ENCODE measurements at places on chromosomes 3 and 15.
A peak's percentile ranks its signal among the peaks of the same experiment; 100 is the strongest.

- DNase-seq: no peak
Measured at GRCh38 chr3:116192464-116192863, 252.8 kb downstream of the LSAMP start.

DNA sequence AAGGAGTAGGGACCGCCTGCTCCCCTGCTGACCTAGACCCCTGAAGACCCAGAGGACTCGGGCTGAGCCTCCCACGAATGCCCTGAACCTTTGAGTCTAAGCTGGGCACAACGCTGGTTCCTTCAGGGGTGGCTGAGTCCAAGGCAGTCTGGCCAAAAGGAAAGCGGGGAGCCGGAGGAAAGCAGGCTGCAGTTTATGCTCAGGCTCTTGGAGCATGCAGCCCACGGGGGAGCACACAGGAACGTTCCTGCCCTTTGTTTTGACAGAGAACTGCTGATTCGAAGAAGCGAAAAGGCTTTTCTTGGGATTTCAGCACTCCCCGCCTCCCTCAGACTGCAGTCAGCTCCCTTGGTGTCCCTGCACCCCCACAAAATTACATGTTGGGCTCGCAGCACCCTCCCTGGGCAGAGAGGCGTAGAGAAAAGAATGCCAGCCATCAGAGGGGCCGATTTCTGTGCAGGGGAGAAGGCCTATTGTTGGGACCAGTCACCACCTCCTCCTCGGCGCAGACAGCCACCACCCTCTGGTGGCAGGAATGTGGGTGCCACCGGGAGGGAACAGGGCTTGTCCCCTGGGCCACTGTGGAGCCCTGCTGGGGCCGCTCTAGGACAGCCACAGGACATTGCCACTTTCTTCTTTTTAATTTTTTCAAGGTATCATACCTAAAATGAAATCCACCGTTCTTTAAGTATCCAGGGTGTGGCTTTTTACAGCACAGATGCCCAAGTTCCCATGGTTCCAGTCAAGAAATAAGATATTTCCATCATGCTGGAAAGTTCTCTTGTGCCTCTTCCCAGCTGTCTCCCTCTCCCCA lies 72.2 kb downstream of the SMAD6 start:
- no peak for DNase-seq

GRCh38 chr15:35958021-35958420 lies 412.1 kb upstream of the DPH6 start:
- DNase-seq: no peak

DNA sequence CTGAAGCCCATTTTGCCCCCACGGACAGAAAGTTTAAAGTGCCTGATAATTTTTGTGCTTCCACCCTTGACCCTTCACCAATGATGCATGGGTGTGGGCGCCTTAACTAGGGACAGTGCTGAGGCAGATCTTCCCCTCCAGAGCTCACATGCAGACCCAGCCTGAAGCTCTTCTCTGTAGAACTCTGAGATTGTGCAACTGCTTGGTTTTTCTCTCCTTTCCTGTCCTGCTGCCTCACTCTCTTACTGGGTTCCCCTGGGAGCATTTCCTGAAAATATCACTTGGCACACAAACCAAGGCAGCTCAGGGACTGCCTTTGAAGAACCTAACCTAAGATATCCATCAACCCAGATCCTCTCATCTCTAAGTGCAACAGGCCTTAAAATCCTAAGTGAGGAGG lies 220.3 kb upstream of the STT3B start:
- DNase-seq: no peak

- DNase-seq: no peak
Measured at GRCh38 chr15:38972831-38973230, 408.2 kb upstream of the RASGRP1 start.

GRCh38 chr15:87212041-87212440 lies 1044.5 kb downstream of the NTRK3 start:
- DNase-seq: no peak

GRCh38 chr3:188807006-188807405 lies 364.8 kb upstream of the TPRG1 start:
- no peak for DNase-seq

DNA sequence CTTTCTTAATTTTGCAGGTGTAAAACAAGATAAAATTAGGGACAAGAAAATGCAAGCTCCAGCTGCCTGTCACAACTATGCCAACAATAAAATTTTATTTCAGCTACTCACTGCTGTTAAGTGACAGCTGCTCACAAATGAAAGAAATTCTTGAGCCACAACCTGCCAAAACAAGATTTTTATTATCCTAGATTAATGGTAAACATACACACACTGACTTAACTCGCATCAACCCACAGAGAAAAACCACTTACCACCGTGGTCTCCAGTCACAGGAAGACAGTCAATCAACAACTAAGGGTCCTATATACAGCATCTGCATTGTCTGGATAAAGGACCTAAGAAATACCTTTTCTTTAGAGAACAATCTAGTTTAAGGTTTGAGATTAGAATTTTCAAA lies 31.3 kb downstream of the EFL1 start:
- no peak for DNase-seq

DNA sequence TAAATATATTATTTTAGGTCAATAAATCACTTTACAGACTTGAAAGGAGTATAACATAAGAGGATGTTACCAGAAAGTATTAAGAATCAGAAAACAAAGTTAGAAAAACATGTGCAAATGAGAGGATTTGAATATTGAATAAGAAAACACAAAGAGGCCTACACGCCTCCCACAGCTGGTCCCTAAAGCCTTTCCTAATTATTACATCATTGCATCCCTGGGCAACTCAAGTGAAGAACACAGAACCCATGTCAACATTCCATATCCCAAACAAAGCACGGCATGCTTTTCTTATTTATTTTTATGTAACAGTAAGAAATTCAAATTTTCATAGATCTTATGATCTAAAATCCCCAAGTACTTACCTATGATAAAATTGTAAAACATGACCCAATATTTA lies 61.2 kb downstream of the HERC1 start:
- no peak for DNase-seq

- DNase-seq: no peak
Measured at GRCh38 chr15:83889995-83890394, 236.1 kb downstream of the ADAMTSL3 start.

GRCh38 chr3:61648481-61648880 lies 87.1 kb downstream of the PTPRG start:
- DNase-seq: no peak

GRCh38 chr3:18712713-18713576 lies 287.8 kb upstream of the SATB1 start:
- DNase-seq: peak; percentile 21

- no peak for DNase-seq
Measured at GRCh38 chr3:108241721-108242120, 19.5 kb upstream of the IFT57 start.

DNA sequence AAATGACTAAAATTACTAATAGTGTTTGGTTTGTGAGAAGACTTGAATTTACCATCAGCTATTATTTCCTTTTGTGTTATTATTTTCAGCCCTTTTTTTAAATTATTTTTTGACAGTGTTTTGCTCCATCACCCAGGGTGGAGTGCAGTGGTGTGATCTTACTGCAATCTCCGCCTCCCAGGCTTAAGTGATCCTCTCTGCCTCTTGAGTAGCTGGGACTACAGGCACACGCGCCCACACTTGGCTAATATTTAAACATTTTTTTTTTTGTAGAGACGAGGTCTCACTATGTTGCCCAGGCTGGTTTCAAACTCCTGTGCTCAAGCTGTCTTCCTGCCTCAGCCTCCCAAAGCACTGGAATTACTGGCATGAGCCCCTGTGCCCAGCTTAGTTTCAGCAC lies 31.7 kb upstream of the UTS2B start:
- no peak for DNase-seq

DNA sequence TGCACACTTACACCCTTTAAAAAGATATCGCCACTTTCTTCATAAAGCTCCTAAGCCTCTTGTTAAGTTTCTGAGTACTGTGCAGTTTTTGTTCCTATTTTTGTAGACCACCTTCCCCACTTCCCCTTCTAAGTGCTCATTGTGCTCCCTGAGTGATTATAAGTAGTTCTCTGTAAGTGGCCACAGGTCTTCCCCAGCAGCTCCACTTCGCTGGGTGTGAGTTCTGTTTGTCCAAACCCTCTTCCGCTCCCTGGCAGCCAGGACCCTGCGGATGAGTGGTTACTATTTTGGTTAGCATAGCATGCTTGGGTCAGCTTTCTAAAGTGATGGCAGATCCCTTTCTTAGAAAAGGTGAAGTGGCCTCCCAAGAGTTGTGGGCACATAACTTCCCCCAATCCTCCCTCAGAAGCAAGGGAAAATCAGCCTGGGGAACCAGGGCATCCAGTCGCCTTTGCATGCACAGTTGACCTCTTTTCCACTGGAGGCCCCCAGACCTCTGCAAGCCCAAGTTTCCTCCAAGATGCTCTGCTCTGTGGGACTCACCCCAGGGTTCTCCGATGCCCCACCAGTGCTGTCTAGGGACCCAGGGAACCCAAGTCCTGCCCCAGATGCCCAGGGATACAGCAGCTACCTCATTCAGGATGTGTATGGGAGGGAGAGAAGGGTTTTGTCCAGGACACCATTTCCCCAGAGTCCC lies 69.6 kb downstream of the ATP10A start:
- no peak for DNase-seq

DNA sequence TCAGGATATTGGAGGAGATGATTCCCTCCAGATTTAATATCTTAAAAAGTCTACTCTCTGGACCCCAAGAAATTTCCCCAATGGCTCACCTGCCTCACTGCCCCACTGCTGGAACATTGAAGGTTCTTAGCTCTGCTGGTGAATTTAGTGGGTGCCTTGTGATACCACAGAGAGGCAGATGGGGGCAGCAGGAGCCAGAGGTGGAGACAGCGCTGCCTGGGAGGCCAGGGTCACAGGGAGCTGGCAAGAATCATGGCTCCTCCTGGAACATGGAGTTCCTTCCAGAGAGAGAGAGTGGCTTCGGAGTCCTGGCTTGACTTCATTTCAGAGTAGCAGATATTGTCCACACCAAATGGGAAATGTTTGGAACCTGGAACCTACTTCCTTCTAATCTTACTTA lies 263.5 kb upstream of the CFAP20DC start:
- DNase-seq: no peak

DNA sequence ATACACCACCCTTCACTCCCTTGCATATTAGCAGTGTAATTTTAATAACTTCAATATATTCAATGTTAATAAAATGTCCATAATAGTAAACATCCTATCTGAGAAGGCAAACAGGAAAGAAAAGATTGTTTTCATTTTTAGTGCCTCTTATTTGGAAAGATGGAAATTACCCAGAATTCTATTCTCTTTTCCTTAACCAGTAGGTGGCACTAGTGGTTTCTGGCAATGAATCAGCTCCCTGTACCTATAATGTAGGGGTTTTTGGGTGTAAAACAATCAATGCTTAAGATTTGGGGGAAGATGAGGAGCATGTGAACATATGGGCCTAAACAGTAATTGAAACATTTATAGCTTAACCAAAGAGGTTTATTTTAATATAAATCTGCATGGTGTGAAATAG lies 5.7 kb upstream of the SEMA6D start:
- no peak for DNase-seq

DNA sequence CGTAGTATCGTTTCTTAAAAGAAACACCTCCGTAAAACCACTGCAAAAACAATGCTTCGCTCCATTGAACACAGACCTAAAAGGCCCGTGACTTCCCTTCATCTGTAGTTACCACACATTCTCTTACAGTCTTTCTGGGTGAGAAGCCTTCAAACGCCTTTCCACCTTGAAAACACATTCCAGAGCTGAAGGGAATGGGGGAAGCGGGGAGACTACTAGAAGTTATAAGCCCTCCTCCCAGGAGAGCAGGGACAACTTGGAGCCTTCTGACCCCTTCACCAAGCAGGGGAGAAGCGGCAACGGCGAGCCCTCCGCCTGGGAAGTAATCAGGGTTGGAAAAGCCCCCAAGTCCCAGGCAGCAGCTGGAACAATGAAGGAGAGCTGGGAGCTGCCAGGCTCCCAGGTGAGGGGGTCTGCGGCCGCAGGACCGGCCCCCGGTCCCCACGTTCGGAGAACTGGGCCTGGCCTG lies 461 bp downstream of the SECISBP2L start:
- DNase-seq: no peak

GRCh38 chr15:52078197-52078875 lies 34.2 kb downstream of the BCL2L10 start:
- DNase-seq: no peak

GRCh38 chr3:69890084-69890483 lies 109.4 kb upstream of the SAMMSON start:
- no peak for DNase-seq

- no peak for DNase-seq
Measured at GRCh38 chr15:47429376-47429775, 287.9 kb upstream of the SEMA6D start.

DNA sequence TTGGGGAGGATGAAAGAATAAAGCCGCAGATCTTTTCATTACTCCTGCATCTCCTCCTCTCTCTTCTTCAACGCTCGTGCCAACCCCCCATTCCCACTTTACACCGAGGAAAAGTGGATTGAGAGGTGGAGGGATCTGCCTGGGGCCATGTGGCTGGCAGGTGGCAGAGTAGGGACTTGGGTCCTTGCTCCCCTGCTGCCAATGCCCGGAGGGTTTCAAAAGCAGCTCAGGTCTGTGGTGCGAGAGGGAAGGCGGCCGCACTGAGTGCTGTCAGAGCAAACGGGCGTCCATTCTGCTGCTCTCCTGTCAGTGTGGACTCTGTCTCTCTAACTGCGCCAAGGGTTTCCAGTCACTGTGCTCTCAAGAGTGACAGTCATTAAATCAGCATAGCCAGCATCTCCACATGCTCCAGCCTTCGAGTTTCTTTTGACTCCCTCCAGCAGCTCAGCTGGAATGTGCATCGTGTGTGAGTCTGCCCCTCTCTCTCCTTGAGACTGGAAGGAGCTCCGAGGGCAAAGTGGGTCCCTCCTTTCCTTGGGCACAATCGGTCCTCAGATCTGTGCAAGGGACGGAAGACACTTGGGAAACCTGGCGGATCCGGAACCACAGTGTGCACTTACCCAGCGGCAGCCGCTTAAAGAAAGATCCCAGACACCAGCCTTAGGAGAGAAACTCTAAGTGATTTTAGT lies 68.6 kb downstream of the VGLL4 start:
- DNase-seq: no peak

GRCh38 chr15:26197719-26198118 lies 334.6 kb upstream of the ATP10A start:
- no peak for DNase-seq

GRCh38 chr3:179272385-179272784 lies 21.5 kb upstream of the KCNMB3 start:
- no peak for DNase-seq

- no peak for DNase-seq
Measured at GRCh38 chr3:13561967-13562366, 13.0 kb downstream of the FBLN2 start.
